Activated naive CD8-positive, alpha-beta T cell treated with anti-CD3 and anti-CD28 coated beads for 36 hours (primary cell): ENCODE measurements at places on chromosomes 5 and 9. TPM values are rescaled to one million over a fixed set of nuclear protein-coding genes. Genes with fewer than 3 reads are reported as not detected.

DNA sequence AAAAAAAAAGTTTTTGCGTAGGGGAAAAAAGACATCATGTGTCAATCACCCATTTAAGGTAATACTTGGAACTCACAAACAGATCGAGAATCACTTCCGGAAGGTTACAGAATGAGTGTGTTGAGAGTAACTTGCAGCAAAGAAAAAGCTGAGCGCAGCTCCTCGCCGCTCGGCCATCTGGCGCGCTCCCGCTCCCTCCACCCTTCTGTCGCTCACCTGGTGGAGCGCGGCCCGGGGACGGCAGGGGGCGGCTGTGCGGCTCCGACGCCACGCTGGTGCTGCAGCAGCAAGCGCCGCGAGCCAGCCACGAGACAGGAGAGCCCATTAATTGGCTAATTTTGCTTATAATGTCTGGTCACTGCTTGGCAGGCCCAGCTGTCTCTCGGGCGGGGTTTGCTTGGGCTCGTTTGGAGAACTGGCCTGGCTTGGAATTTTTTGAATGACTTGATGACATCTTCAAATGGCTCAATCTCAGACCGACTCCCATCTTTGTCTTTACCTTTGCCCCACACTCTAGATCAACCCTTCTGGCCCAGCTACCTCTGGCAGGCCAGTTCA, 601.8 kb downstream of the CCDC171 start:
- DNase-seq: peak; percentile 85

DNA sequence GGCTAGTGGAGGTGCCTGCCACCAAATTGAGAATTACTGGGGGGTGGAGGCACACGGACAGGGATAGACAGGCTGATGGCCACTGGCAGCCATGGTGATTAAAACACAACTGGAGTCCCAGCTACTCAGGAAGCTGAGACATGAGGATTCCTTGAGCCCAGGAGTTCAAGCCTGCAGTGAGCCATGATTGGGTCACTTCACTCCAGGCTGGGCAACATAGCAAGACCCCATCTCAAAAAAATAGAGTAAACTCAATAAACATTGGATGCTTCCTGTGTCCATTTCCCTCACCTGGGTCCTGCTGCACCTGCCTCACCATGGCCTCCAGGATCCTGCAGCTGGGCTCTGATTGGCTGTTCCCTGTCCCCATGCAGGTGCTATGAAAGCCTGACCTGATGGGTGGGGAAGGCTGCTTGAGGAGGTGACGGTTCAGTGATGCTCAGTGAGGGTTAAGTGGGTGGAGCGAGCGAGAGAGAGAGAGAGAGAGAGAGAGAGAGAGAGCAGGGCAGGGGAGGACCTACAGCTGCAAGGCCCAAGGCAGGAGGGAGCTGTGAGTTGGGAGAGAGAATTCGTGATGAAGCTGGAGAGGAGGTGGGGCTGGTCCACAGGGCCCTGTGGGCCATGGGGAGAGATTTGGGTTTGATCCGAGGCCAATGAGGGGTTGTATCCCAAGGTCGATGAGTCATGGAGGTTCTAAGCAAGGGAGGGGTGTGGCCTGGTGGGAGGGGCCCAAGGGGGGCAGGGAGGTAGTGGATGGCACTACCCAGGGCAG, 36.7 kb upstream of the FUBP3 start:
- DNase-seq: no peak

- DNase-seq: no peak
Observed at GRCh38 chr5:148998174-148998797, 64.6 kb downstream of the SH3TC2 start.

GRCh38 chr9:95978106-95978505, 102.6 kb downstream of the ERCC6L2 start:
- no peak for DNase-seq

GRCh38 chr9:98117984-98118639, 910 bp downstream of the TRIM14 start:
- peak; percentile 44 for DNase-seq

Gene CCL21
- total RNA-seq: not detected
